Brain (organoid and tissue), 16 donors: ENCODE measurements at places on chromosomes 12 and 14. TPM values are rescaled to one million over a fixed set of nuclear protein-coding genes. Genes with fewer than 3 reads are reported as not detected.

Gene AGAP2
- polyA plus RNA-seq: 37.8 TPM

Gene TAS2R9
- polyA plus RNA-seq: not detected

Gene KRT6C
- polyA plus RNA-seq: not detected

Gene AMIGO2
- polyA plus RNA-seq: 0.61 TPM

Gene PLXNC1
- 2.2 TPM for polyA plus RNA-seq

Gene RTL1
- 0.15 TPM for polyA plus RNA-seq

Gene GARIN6
- not detected for polyA plus RNA-seq

Gene LRP6
- polyA plus RNA-seq: 6.2 TPM

Gene GNB3
- polyA plus RNA-seq: 4.8 TPM

Gene KCNMB4
- polyA plus RNA-seq: 18.3 TPM

Gene YARS2
- polyA plus RNA-seq: 8.6 TPM
